Panc1 (cell line): ENCODE measurements at places on chromosomes 4 and X. TPM values are rescaled to one million over a fixed set of nuclear protein-coding genes. Genes with fewer than 3 reads are reported as not detected.

- DNase-seq = no peak
Measured at GRCh38 chrX:18707426-18708049, at the start of gene PPEF1. PPEF1 (plus strand) TSS chrX:18707645; CDS start chrX:18707781, 136 bp downstream.

- DNase-seq = no peak
Measured at GRCh38 chrX:72095370-72095769, 36.3 kb downstream of the RTL5 start.

- no peak for DNase-seq
Measured at GRCh38 chr4:53186714-53187358, 179.0 kb downstream of the SCFD2 start.

Gene RHOH
- 1.2 TPM for total RNA-seq

Gene CLDN34
- not detected for total RNA-seq

Gene RRH
- total RNA-seq = 0.15 TPM

GRCh38 chrX:71170660-71171059, 26.0 kb downstream of the NLGN3 start:
- no peak for DNase-seq

DNA sequence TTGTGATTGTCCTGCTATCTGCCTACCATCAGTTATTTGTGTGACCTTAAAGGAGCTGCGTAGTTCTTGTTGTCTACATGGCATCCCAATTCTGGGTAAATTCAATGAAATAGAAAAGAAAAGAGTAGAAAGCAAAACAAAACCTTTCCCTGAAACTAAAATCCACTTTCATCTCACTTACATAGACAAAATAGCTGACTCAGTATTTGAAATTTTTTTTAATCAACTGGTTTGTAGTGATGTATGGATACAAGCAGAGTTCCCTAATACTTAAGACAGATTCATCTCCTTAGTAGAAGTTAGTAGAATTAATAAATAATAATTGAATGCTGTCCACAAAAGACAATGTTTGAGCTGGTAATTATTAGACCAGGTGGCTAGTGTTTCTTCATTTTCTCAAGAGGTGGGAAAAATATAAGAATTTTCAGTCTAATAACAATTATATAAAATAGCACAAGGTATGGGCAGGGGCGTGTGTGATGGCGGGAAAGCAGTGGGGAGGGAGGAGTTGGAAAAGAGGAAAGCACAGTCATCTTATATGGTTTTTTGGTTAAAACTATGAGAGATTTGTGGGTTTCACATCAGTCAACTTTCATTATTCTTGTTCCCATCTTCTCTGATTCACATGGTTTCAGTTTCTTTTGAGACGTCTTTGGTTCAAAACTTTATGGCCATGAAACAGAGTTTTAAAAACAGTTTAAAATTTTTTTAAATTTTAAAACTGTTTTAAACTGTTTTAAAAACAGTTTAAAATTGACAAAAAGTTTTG, 275.2 kb downstream of the SPRY1 start:
- no peak for DNase-seq

DNA sequence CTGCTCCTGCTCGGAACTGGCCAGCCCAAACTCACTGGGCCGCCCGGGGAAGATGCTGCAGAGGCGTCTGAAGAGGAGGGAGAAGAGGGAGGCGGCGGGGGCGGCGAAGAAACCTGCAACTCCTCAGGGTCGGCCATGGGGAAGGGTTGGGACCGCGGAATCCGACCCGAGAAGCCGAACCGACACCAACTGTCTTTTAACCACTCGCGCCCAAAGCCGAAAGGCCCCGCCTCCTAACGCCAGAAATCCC, at the start of gene C4orf46:
C4orf46 (minus strand) TSS at position 223 of the 250 bp plus-strand sequence; CDS start at position 137, 86 bp downstream.
- DNase-seq = no peak

Gene TCEAL6
- not detected for total RNA-seq

- DNase-seq = no peak
Measured at GRCh38 chrX:27619975-27620374, 29.8 kb downstream of the DCAF8L2 start.

DNA sequence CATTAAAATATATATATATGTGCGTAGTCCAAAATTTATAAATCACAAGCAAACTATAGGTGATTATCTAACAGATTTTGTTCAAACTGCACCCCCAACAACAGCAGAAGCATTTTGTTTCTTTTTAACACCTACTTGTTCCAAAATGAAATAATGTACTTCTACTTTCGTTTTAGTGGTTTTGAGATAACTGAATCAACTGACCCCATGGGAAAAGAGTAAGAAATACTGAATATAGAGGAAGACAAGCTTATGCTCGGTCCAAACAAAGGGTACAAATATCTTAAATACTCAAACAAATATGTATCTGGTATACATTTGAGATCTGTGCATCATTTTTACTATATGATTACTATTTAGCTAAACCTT, 22.4 kb downstream of the MAP7D3 start:
- DNase-seq = no peak

Gene GPAT3
- 15.1 TPM for total RNA-seq

- DNase-seq = no peak
Measured at GRCh38 chr4:85423431-85423830, 51.5 kb upstream of the ARHGAP24 start.

DNA sequence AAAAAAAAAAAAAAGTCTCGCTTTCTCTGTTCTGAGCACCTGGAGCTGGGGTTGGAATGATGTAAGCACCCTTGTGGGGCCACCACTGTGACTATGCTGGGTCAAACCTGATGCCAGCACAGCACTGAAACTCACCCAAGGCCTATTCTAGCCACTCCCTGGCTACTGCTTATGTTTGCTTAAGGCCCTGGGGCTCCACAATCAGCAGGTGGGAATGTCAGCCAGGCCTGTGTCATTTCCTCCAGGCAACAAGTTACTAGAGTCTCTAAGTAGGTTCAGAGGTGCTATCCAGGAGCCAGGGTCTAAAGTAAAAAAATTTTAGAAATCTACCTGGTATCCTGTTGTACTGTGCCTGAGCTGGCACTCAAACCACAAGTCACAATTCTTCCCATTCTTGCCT, 1306.8 kb downstream of the STIM2 start:
- DNase-seq = no peak

GRCh38 chrX:21674430-21675186, 16.5 kb upstream of the KLHL34 start:
- no peak for DNase-seq

Gene SPATA4
- not detected for total RNA-seq

GRCh38 chrX:16063921-16064320, 59.4 kb upstream of the GRPR start:
- no peak for DNase-seq

- DNase-seq = no peak
Measured at GRCh38 chrX:134025986-134026545, 40.7 kb upstream of the GPC3 start.

Gene KLHL13
- total RNA-seq = 0.82 TPM

GRCh38 chrX:23964191-23964590, 56.4 kb downstream of the CXorf58 start:
- no peak for DNase-seq

- no peak for DNase-seq
Measured at GRCh38 chr4:87632469-87632868, 17.6 kb upstream of the DMP1 start.

DNA sequence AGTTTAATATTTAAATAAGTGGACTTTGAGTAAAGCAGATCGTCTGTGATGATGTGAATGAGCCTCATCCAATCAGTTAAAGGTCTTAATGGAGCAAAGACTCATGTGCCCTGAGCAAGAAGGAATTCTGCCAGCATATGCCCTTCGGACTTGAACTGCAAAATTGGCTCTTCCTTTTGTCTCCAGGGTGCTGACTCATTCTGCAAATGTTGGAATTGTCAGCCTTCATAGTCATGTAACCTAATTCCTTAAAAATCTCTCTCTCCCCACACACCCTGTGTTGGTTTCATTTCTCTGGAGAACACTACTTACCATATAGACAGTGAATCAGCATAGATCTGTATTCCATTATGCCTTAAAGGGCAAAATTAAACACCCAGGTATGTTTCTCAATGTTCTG, 609.8 kb upstream of the GALNTL6 start:
- DNase-seq = no peak

DNA sequence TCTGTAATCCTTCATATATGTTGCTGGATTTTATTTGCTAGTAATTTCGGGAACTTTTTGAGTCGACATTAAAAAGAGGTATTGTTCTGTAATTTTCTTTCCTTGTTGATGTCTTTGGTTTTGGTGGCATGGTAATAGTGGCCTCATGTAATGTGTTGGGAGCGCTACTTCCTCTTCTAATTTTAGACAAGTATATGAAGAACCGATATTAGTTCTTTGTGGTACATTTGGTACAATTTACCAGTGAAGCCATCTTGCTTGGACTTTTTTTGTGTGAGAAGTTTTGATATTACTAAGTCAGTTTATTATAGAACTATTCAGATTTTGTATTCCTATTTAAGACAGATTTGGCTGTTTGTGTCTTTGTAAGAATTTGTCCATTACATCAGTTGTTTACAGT, 669.2 kb upstream of the AADAT start:
- no peak for DNase-seq

- no peak for DNase-seq
Measured at GRCh38 chr4:124199755-124200154, 512.8 kb downstream of the ANKRD50 start.

Gene GABRB1
- not detected for total RNA-seq

DNA sequence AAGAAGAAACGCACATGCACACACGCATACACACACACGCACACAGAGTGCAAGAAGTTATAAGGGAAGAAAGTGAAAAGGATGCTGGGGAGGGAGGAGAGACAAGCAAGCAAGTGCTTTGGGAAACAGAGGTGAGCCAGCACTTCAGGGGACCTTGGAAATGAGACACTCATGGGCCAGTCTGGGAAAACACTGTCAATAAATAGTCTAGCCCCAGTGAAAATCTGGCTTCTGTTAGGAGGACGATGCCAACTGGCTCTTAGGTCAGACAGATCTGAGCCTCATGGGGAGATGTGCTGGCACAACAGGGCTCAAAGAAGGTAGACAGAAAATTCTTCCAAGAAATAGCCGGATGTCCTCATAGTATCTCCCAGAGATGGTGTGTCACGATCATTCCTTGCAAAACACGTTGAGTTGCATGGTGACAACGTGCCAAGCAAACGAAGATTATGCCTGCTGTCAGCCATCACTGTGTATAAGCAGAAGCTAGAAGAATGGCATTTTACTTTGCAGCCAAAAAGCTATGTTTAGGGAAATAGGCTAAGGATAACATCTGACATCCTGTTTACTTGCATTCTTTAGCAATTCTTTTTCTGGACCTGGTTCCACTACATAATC, 557 bp upstream of the ARHGEF6 start:
- no peak for DNase-seq

Gene PRKG2
- 0.59 TPM for total RNA-seq

DNA sequence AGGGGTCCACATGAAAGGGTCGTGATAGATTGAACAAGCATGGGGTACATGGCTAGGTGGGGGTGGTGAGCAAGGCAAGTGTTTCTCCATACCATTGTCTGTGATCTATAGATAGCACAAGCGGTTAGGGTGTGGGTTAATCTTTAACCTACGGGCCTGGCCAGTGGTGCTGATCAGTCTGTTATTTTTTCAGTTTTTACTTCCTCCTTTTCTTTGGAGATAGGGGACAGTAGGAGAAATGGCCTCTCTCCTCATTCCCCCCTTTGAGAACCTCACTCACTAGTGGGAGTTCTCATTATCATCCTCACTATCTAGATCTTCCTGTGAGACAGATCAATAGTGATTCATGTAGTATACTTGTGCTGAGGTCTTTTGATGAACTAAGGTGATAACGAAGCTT, 16.2 kb upstream of the GPKOW start:
- no peak for DNase-seq

DNA sequence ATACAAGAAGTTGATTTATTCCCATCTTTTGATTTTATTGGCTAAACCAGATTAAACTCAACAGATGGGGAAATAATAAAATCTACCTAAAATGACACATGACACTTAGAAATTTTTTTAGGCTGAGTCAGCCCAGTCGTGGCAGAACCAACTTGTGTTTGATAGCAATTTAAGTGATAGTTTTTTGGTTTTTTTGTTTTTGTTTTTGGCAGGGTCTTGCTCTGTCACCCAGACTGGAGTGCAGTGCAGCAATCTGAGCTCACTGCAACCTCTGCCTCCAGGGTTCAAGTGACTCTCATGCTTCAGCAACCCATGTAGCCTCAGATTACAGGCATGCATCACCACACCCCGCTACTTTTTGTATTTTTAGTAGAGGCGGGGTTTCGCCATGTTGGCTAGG, 370.3 kb upstream of the NOCT start:
- DNase-seq = no peak

- DNase-seq = no peak
Measured at GRCh38 chr4:85557016-85557901, 82.3 kb downstream of the ARHGAP24 start.

Gene MAGEA2B
- total RNA-seq = not detected

- DNase-seq = no peak
Measured at GRCh38 chrX:7950865-7951264, 23.7 kb upstream of the PNPLA4 start.

DNA sequence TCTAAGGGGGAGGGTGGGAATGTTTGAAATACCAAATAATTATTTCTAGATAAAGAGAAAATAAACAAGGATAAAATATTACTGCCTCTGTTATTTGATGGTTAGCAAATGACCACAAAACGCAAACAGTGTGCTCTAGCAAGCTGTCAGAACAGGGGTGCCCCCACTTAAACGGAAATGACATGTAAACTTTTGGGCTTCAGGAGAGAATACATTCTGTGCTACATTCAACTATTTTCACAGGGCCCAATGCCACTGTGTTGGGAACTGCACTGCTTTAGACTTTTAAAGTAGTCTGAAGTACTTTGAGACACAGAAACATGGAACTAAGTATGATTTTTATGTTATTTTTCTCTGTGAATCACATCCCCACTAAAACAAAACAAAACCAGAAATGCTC, 14.1 kb downstream of the CD40LG start:
- no peak for DNase-seq

GRCh38 chr4:10554121-10554520, 96.9 kb upstream of the ZNF518B start:
- no peak for DNase-seq

Gene SERPINA7
- total RNA-seq = 0.15 TPM

- DNase-seq = no peak
Measured at GRCh38 chr4:170599894-170600293, 510.1 kb upstream of the AADAT start.

GRCh38 chr4:98261405-98262291, 464 bp downstream of the RAP1GDS1 start:
- no peak for DNase-seq

GRCh38 chr4:78845472-78845871, 69.3 kb downstream of the BMP2K start:
- no peak for DNase-seq

DNA sequence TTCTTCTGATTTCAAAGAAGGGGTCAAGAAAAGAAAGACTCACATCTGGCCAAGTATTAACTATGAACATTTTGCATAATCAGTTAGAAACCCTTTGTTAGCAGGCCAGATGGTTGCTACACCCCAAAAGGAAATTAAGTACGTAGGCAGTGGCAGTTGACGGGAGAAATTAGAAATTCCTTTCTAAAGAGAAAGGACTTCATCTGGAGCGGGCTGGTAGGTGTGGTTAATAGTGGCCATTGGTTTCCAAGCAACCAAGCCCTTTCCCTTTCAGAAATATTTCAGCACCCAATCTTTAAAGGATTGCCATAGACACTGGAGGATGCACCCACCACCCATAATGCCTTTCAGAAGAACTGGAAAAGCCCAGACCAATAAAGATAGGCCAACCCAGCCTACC, 235.7 kb upstream of the LDB2 start:
- DNase-seq = no peak

- DNase-seq = peak; percentile 18
Measured at GRCh38 chr4:87973283-87974169, 2.0 kb upstream of the SPP1 start.

GRCh38 chrX:38704146-38704882, 96.9 kb upstream of the MID1IP1 start:
- DNase-seq = no peak

Gene PLP2
- total RNA-seq = 293 TPM

Gene PPARGC1A
- 0.59 TPM for total RNA-seq
